Fibroblast of pulmonary artery (primary cell): ENCODE measurements at places on chromosomes 1 and 21.

GRCh38 chr1:39405358-39405757, 86.1 kb upstream of the BMP8A start:
- DNase-seq, result no peak

- DNase-seq, result no peak
These were observed 68.9 kb downstream of the CCDC185 start for GRCh38 chr1:223462047-223462630.

GRCh38 chr1:26784023-26784871, 3.5 kb upstream of the PIGV start:
- DNase-seq, result peak; percentile 86

- peak; percentile 84 for DNase-seq
These were observed 6.1 kb downstream of the ADAMTS4 start for GRCh38 chr1:161192476-161193465.

- no peak for DNase-seq
These were observed 31.4 kb downstream of the PRDX6 start for GRCh38 chr1:173508541-173508940.

DNA sequence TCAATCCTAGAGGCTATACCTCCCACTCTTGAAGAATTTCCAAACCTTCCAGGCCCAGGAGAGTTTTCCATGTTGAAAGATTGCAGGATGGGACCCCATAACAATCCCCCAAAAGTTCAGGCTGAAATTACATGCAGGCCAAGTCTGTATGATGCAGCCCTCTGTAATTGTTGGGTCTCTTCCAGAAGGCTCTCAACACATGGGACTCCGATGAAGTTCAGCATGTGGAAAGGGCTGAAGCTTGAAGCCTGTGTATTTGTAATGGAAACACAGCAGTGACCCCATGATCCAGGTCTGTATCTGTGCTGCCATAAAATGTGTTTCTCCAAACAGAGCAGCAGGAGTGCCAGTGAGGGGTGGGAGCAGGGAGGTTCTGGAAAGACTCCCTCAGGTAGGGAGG, 202.5 kb upstream of the LYPLAL1 start:
- DNase-seq, result peak; percentile 49

GRCh38 chr1:15886611-15887167, 39.2 kb downstream of the SPEN start:
- no peak for DNase-seq

- no peak for DNase-seq
These were observed 138.7 kb downstream of the RUNX1 start for GRCh38 chr21:34910396-34910795.

- DNase-seq, result no peak
These were observed 10.0 kb downstream of the MRAP start for GRCh38 chr21:32308696-32309095.

- DNase-seq, result peak; percentile 83
These were observed 85.9 kb downstream of the TCP10L start for GRCh38 chr21:32499249-32500055.

GRCh38 chr1:159924025-159924790, 1.1 kb downstream of the TAGLN2 start:
- peak; percentile 90 for DNase-seq

DNA sequence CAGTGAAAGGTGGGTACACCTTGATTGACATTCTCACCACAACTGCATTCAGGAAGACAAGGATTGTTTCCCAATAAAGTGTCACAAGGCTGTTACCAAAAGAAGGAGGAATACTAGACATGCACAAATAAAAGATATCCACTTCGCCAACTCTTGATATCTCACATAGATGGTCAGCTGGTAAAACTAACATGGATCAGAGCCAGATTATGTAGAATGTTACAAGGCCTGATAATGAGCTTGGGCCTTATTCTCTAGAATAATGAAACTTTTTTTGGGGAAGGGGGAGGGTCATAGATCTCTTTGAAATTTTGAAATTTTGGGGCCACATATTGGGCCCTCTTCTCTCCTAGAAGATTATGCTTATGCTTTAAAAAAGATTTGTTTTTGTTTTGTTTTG, 24.9 kb downstream of the RAP1A start:
- DNase-seq, result no peak

DNA sequence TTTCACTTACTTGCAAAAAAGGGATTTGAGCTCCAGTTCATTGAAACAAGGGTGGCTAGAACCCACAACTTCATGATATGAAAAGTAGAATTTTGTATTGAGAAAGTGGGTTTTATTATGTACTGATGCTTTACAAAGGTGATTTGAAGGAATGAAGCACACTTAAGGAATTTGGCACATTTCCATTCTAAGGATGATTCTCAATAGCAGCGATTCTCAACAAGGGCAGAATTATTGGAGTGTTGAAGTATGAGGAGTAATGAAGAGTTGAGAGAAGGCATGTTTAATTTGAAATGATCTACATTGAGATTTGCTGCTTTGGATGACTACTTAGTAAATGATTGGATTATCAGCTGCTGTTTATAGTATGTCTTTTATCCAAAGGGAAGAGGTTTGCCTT, 54.7 kb downstream of the FNBP1L start:
- no peak for DNase-seq

DNA sequence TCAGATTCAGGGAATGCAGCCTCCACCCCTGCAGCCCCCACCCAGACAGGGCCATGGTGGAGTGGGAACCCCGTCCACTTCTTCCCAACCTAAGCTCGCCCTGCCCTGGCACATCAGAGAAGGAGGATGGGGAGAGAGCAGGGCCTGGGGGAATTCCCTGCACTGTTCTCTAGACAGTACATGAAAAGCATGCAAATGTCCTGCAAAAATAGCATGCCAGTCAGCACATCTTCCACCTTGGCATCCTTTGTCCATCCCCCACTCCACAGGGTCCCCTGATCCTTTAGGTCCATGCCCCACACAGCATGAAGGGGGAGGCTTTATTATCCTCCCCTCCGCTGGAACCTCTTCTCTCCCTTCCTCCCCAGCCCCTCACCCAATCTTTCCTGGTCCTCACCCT, 35.0 kb upstream of the RD3 start:
- no peak for DNase-seq

- DNase-seq, result no peak
These were observed 139.1 kb upstream of the ZNHIT6 start for GRCh38 chr1:85847356-85847755.

DNA sequence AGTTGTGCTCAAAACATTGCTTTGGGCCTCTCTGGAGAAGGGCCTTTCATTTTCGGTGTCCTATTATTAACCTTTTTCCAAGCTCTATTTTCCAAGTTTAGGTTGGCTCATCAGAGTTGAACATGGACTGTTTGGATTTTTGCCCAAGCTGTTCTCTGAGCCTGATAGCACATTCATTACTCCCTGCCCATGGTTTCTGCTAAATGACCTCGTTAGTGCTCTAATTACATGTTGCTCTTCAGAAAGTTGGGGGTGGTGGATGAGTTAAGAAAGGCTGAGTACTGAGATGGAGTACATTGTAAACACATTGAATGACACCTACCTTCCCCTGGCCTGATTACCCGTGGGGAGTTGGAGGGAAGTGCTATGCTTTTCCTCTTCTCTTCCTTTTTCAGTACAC, 38.9 kb downstream of the LMO4 start:
- no peak for DNase-seq

DNA sequence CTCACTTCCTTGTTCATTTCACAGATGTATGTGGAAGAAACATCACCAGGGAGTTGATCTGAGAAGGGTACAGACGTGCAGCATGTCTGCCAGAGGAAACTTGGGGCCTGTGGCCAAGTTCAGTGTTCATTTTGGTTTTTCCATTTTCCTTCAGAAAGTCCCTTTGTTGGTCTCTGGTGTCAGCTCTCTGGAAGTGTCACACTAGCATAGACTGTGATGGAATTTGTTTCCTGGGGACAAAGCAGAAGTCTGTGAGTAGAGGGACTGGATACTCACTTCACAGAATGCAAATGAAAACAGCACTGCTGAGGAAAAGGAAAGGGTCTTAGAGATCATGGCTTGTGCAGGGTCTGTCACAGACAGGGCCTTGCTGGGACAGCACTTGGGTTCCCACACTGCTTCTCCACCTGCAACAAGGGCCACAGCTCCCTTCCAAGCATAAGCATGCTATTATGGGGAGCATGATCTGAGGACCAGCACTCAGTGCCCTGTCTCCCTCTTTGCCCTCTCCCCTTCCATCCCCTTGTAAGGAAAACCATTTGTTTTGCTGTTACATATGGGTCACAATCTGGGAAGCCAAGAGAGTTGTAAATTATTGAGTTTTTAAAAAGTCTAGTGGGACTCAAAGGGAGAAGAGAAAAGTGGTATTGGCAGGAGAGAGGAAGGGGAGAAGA, 31.4 kb upstream of the CD84 start:
- no peak for DNase-seq

DNA sequence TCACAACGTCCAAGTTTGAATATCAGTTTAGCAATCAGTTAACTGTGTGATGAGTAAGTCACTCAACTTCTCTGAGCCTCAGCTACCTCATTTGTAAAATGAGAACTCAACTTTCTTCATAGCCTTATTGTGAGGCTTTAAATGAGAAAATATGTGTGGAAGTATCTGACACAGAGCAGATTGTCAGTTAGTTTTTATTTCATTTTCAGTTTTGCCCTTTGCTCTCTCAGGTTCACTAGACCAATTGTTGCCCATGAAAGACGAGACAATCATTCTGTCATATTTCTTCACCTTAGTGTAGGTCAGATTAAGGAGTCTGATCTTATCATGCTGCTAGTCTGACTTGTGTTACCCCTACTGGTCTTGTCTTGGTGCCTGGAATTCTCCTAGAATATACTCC, 232.8 kb upstream of the PTBP2 start:
- no peak for DNase-seq

GRCh38 chr1:30325999-30326398, 397.4 kb downstream of the MATN1 start:
- DNase-seq, result no peak

DNA sequence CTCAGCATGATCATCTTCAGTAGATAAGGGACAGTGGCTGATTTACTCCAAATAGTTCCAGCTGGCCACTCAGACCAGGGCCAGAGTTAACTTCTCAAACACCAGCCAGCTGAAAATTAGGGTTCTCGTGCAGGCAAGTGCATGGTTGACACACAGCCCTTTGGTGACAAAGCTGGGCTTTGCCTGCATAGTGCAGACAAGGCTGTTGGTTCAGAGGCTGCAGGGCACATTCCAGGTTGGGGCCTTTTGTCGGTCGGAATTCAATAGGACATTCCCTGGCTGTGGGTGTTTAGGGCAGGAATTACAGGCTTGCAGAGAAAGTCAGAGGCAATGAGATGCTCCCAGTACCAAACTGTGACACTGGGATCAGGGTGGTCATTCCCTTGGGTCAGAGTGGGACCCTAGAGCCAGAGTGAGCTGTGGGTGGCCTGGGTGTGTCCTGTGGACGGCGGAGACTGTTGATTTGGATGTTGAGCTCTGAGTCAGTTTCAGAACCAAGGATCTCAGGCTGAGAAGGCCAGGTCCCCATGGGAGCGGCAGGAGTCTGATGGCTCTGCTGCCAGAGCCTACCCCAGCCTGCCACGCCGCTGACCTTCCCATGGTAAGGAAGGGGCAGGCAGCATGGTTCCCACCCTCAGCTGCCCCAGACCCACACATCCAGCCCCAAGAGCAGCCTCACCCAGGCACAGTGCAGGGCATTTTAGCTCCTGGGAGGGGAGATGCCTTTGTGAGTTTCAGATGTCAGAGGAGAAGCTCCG, 56.2 kb downstream of the STUM start:
- DNase-seq, result peak; percentile 12

GRCh38 chr1:55214934-55215193, 300 bp downstream of the USP24 start:
- peak; percentile 48 for DNase-seq

- DNase-seq, result no peak
These were observed 146.7 kb upstream of the NFIA start for GRCh38 chr1:60935599-60936110.

DNA sequence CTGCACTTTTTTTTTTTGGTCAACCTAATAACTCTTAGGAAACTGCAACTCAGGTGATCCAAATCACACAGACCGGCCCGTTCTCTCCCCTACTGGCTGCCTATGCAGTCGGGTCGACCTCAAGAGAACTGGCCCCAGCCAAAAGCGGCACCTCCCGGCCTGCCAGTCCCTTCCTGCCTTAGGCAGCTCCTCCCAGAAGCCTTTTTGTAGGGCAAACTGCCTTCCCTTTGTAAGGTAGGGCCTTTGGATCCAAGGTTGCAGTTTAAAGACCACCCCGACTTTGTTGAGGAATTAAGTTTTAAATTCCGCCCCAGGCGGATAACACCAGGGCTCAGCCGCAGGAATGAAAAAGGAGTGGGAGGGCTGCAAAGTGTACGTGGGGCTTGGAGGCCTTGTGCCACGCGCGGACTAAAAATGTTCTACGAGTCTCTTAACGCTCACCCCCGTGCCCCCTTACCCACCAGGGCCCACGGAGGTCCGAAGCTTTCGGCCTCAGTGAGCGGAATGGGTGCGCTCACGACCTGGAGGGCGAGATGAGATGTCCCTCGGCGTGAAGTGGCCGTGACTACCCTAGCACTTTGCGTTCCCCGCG, 642 bp upstream of the ST3GAL3 start:
- no peak for DNase-seq

GRCh38 chr1:82517586-82517985, 716.9 kb downstream of the ADGRL2 start:
- peak; percentile 20 for DNase-seq

- no peak for DNase-seq
These were observed 43.4 kb downstream of the RUNX1 start for GRCh38 chr21:35005560-35006224.

GRCh38 chr1:8439015-8439702, 121.2 kb downstream of the SLC45A1 start:
- peak; percentile 87 for DNase-seq

- DNase-seq, result no peak
These were observed 97.1 kb upstream of the CACYBP start for GRCh38 chr1:174902531-174903099.

- DNase-seq, result no peak
These were observed 190.3 kb downstream of the VPS13D start for GRCh38 chr1:12420171-12420570.

DNA sequence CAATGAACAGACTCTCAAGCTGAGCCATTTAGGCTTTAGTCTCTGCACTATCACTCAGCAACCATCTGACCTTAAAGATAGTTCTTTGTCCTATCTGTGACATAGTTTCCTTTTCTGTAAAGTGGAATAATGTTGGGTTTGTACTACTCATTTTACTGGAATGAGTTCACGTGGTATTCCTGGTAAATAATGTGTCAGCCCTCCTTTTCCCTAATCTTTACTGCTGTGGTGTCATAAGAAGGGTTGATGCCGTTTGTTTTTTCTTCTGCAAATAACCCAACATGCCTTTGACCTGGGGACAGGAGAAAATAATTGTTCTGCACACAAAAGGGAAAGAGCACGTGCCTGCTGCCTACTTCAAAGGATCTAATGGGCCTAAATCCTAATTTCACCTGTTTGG, 297.8 kb downstream of the BRINP3 start:
- peak; percentile 58 for DNase-seq

DNA sequence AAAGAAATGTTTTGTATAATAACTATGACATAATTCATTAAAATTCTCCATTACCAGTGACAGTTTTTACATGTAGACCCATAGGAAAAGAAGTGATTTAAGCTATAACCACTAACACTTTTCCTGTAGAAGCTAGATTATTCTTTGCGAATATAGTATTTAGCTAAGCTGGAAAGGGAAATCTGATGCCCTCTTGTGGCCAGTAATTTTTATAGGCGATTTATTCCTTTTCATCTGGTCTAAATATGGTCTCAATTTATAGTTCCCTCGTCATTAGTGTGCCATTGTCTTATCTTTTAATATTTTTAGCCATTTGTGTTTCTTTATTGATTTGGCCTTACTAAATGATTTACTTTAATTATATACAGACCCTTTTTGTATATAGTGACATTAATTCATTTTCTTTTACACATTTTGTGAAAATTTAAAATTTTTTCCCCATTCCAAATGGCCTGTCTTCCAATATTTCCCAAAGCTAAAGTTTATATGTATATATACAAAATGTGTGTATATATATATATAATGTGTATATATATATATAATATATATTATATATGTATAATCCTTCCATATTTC, 26.7 kb downstream of the BTG3 start:
- DNase-seq, result peak; percentile 71
